Ovary (tissue), 10 donors: ENCODE measurements at places on chromosomes 11 and 22. TPM values are rescaled to one million over a fixed set of nuclear protein-coding genes. Genes with fewer than 3 reads are reported as not detected.

Gene STX5
- 50.1 TPM for polyA plus RNA-seq

Gene OR10A6
- polyA plus RNA-seq, result not detected

Gene SCGB1C1
- polyA plus RNA-seq, result not detected

Gene ETS1
- polyA plus RNA-seq, result 64.8 TPM

Gene MS4A7
- polyA plus RNA-seq, result 5.4 TPM

Gene MRGPRX4
- polyA plus RNA-seq, result not detected

Gene OR1S2
- not detected for polyA plus RNA-seq

Gene TEX54
- polyA plus RNA-seq, result not detected

Gene DEPDC7
- polyA plus RNA-seq, result 1.6 TPM

Gene BIK
- 0.34 TPM for polyA plus RNA-seq

Gene TLCD5
- 5.0 TPM for polyA plus RNA-seq

Gene KDELR3
- 26.9 TPM for polyA plus RNA-seq

Gene CDKN1C
- 72.3 TPM for polyA plus RNA-seq

Gene C11orf91
- polyA plus RNA-seq, result not detected

Gene OR52B6
- polyA plus RNA-seq, result not detected

Gene C11orf97
- polyA plus RNA-seq, result not detected

Gene RTN4R
- not detected for polyA plus RNA-seq

Gene SNX19
- 19.3 TPM for polyA plus RNA-seq

Gene SLC25A18
- polyA plus RNA-seq, result 0.75 TPM

Gene KRTAP5-7
- not detected for polyA plus RNA-seq

Gene GPR83
- polyA plus RNA-seq, result 0.01 TPM

Gene PES1
- 62.5 TPM for polyA plus RNA-seq

Gene BANF1
- polyA plus RNA-seq, result 207 TPM

Gene ACP2
- polyA plus RNA-seq, result 20.1 TPM

Gene NAGA
- polyA plus RNA-seq, result 17.6 TPM

Gene LRRC32
- polyA plus RNA-seq, result 39.9 TPM
